ENCODE measurements at places on chromosomes 12 and 14. TPM values are rescaled to one million over a fixed set of nuclear protein-coding genes. Genes with fewer than 3 reads are reported as not detected.

The PZP gene
- total RNA-seq = not detected

The CPNE6 gene
- total RNA-seq = not detected

The EML1 gene
- not detected for total RNA-seq

The TMEM229B gene
- 9.1 TPM for total RNA-seq

The PAPLN gene
- total RNA-seq = 0.14 TPM

The PSMA3 gene
- total RNA-seq = 104 TPM

The OTX2 gene
- not detected for total RNA-seq

DNA sequence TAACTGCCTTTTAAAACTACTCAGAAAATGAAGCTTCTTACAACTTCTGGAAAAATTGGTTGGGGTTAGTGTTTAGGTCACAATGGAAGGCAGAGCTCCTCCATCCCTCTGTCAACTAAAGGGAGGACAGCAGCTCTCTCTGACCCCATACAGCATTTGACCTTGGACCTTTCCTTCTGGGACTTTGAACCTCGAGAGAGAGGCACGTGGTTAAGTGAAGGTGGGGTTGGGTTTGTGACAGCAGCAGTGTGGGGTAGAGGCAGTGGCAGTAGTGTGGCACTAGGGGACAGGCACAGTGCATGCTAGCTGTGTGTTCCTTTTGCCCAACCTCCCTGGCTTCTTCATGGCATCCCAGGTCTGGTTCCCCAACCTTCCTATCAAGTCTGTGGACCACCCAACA is 9.4 kb upstream of the C12orf75 start:
- no peaks in the 10 kb centered on the region for H3K4me1 ChIP-seq
- no peaks in the 10 kb centered on the region for H3K36me3 ChIP-seq
- H3K27ac ChIP-seq = no peak overlapping the region
- no peaks in the 10 kb centered on the region for H3K27me3 ChIP-seq
- no peak for DNase-seq

DNA sequence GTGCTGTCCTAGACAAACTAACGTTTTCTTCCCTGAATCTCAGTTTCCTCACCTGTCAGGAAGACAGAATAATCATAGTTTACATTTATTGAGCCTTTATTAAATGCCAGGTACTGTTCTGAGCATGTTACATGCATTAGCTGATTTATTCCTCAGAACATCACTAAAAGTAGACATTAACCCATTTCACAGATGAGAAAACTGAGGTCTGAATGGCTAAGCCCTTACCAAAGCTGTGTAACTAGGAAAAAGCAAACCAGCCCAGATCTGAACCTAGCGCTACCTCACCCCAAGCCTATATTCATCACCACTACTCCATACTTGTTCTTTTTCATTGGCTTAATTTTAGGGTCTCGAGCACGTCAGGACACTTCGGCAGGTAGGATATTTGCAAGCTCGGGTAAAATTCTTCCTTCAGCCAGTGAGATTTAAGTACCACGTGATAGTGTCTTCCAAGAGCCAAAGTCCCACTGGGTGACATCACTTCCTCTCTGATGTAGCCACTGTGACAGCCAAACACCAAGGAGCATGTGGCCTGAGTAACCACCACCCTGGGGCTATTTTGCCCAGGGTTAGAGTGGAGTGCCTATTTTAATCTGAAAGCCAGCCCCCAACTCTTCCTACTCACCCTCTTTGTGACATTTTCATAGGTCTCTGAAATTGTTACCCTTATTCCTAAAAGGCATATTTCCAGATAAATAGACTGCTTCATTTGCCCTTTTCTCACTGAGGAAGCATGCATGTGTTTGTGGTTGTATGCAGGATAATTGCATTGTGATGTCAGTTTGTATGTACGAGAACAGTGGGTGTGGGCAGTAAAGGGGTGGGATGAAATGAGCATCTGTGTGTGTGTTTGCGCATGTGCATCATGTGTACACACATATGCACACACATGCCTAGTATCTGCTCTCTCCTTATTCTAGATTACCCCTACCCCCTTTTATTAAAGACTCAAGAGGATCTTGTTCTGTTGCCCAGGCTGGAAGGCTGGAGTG is 62.2 kb upstream of the WSCD2 start:
- no peaks in the 10 kb centered on the region for H3K27me3 ChIP-seq
- no peak overlapping the region for H3K27ac ChIP-seq
- no peaks in the 10 kb centered on the region for H3K36me3 ChIP-seq
- H3K4me3 ChIP-seq = no peak overlapping the region

- H3K36me3 ChIP-seq = no peaks in the 10 kb centered on the region
- no peaks in the 10 kb centered on the region for H3K27me3 ChIP-seq
- no peaks in the 10 kb centered on the region for H3K4me1 ChIP-seq
- no peak overlapping the region for H3K4me3 ChIP-seq
Observed at GRCh38 chr12:110224379-110225304, 56.4 kb upstream of the ATP2A2 start.

DNA sequence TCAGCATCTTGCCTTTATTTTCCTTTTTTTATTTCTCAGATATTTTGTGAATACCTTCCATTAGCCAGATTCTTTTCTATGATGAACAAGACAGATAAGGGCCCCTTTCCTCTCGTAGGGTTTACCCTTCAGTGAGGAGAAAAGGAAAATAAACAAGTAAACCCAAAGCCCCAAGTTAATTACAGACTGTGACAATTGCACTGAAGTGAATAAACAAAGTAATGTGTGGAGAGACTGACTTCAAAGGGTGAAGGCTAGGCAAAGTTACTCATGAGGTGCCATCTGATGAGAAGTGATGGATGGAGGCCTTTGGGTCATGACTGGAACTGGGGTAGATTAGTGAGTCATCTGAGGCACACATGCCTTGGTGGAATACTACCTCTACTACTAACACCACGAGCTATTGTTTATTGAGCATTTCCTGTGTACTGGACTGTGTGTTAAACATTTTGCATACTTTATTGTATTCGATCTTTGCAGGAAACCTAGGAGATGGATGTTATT is 143.4 kb upstream of the PRICKLE1 start:
- DNase-seq = no peak
- H3K4me3 ChIP-seq = no peak overlapping the region
- H3K4me1 ChIP-seq = no peaks in the 10 kb centered on the region
- H3K36me3 ChIP-seq = no peaks in the 10 kb centered on the region
- no peak overlapping the region for H3K27ac ChIP-seq
- no peaks in the 10 kb centered on the region for H3K27me3 ChIP-seq

DNA sequence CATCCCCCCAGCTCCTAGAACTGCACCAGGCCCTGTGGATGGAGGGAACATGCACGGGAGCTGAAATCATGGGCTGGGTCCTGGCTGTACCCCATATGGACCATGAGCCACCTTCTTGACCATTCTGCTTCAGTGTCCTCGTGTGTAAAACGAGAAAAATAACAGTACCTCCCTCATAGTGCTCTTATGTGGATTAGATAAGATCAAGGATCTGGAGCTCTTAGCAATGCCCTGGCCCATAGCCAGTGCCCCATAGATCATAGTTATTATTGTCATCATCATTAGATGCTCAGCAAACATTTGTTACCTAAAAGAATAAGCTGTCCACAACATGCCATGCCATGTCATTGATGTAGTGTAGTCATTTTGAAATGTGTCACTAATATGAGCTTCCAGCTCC is 71.3 kb downstream of the SYNE3 start:
- no peaks in the 10 kb centered on the region for H3K27me3 ChIP-seq
- H3K4me3 ChIP-seq = no peak overlapping the region
- peak overlapping the region; percentile 4 for H3K27ac ChIP-seq
- H3K4me1 ChIP-seq = peaks cover 8% of the 10 kb centered on the region

DNA sequence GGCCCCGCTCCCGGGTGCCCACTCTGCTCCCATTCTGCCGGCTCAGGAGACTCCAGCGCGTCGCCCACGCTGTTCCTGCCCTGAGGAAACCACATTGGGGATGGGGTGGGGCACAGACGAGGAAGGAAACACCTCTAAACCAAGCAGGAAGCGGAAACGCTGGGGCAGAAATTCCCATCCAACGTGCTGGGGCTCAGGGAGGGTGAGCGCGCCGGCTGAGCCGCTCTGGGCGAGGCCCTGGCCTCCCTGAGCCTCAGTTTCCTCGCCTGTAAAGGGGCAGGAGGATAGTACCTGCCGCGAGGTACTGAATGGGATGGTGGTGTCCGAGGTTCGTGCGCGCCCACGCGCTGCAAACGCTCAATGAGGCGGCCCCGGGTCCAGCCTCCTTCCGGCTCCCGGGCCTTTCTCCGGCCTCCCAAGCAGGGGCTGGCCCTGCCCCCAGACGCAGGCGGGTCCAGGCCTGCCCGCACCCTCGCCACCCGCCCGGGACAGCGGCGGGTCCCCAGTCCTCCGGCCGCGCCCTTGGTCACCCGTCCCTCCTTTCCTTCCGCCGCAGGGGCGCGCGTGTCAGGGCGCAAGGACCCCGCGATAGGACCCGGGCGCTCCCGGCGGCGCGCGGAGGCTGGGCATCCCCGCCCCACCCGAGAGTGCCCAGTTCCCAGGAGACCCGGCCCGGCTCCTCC is 673 bp downstream of the BEGAIN start:
- H3K4me3 ChIP-seq = peak overlapping the region; percentile 49
- H3K36me3 ChIP-seq = no peaks in the 10 kb centered on the region
- H3K4me1 ChIP-seq = peaks cover 16% of the 10 kb centered on the region
- no peak for DNase-seq
- H3K27me3 ChIP-seq = peaks cover 11% of the 10 kb centered on the region
- H3K27ac ChIP-seq = no peak overlapping the region

- H3K27ac ChIP-seq = no peak overlapping the region
- peaks cover 22% of the 10 kb centered on the region for H3K36me3 ChIP-seq
- no peak overlapping the region for H3K4me3 ChIP-seq
- H3K27me3 ChIP-seq = no peaks in the 10 kb centered on the region
- no peak for DNase-seq
Observed at GRCh38 chr12:76446090-76446489, 97.9 kb upstream of the BBS10 start.

DNA sequence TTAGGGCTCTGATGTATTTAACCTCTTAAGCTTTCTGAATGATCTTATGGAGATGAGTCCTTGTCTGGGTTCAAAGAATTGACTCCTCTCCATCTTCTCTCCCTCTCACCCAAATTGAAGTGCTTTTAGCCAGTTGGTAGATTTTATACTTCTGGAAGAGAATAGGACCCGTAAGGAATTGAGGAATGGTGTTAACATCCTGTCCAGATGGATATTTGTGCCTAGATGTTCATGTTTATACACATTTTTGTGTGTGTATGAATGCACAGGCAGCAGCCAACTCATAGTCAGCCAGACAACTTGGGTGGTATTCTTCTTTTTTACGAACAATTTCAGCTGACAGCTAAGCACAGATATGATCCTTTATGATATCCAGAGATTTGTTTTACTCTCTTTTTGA is 449.6 kb upstream of the RGS6 start:
- H3K27ac ChIP-seq = no peak overlapping the region
- H3K4me1 ChIP-seq = peaks cover 5% of the 10 kb centered on the region
- peaks cover 4% of the 10 kb centered on the region for H3K36me3 ChIP-seq
- H3K4me3 ChIP-seq = no peak overlapping the region
- no peak for DNase-seq
- H3K27me3 ChIP-seq = no peaks in the 10 kb centered on the region

DNA sequence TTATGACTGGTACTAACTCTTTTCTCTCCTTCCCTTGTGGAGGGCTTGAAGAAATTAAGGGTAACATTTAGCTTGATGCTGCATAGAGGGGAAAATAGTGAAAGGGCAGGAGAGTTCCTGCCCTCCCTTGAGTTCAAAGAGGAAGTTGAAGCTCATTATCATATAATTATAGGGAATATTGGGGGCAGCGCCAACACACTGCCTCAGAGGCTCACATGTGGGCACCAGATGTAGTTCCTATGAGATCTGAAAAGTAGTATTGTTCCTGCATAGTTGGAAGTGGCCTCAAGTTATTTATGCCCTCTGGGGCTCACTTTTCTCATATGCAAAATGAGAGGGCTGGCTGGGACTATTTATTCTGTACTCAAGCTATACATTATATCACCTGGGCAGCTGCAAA is 33.0 kb upstream of the FGF23 start:
- no peak overlapping the region for H3K4me3 ChIP-seq
- H3K4me1 ChIP-seq = peaks cover 5% of the 10 kb centered on the region
- DNase-seq = no peak
- H3K27ac ChIP-seq = no peak overlapping the region

- no peaks in the 10 kb centered on the region for H3K36me3 ChIP-seq
- H3K4me1 ChIP-seq = peaks cover 13% of the 10 kb centered on the region
- no peak overlapping the region for H3K4me3 ChIP-seq
- no peak for DNase-seq
- H3K27ac ChIP-seq = no peak overlapping the region
- no peaks in the 10 kb centered on the region for H3K27me3 ChIP-seq
Observed at GRCh38 chr12:112752303-112752702, 39.2 kb upstream of the RPH3A start.

GRCh38 chr12:101809208-101809607 is 21.6 kb downstream of the GNPTAB start:
- no peak for DNase-seq
- H3K36me3 ChIP-seq = no peaks in the 10 kb centered on the region
- no peak overlapping the region for H3K4me3 ChIP-seq
- no peak overlapping the region for H3K27ac ChIP-seq
- no peaks in the 10 kb centered on the region for H3K27me3 ChIP-seq

DNA sequence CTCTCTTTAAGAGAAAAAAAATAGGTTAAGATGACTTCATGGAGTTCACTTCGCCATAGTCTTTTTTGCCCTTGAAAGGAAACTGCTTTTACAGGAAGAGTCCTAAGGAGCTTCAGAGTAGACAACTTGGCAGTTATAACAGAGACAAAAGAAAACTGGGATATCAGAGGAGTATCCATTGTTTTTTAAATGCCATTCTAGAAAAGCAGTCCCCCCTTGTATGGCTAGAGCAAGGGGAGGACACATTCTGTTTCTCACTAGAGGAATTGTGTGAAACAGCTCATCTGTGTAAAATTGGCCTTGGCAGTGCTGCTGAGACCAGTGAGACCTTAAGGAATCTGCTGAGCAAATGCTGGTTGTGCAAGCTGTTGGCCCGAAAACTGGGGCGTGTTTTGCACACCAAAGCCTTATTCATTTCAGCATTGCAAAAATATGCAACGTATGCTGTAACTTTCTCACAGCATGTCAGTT is 128.0 kb downstream of the GPR135 start:
- H3K27me3 ChIP-seq = no peaks in the 10 kb centered on the region
- no peak overlapping the region for H3K27ac ChIP-seq
- no peak overlapping the region for H3K4me3 ChIP-seq

DNA sequence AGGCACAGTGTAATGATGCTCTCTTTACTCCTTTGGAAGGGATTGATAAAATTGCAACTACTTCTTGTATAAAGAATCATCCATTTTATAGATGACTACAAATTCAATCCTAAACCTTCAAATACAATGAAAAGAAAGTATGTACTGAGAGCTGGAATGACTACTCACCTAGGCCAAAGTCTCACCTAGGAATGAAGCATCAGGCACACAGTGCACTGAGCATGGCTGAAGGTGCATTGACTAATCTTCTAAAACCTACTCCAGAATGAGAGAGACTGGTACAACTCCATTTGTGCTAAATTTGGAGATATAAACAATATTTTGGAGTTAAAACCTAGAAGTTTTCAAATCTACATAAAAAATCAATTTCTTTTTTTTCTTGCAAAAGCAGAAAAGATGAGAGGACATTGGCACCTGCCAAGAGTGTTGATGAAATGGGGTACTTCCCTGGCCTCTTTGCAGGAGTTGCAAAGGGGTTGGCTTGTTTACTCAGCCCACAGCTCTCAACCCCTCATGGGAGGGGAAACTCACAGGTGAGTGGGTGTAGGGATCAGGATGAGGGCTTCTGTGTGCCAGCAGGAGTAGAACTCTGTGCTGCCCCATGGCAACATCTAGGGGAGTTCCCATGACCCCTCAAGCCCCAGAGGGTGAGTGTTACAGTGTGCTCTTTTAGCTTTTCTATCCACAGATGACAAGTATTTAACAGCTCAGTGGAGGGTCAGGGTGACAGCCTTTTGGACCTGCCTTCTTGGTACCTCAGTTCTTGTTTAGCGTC is 31.3 kb downstream of the CLECL1 start:
- H3K4me1 ChIP-seq = peaks cover 23% of the 10 kb centered on the region
- H3K27ac ChIP-seq = peak overlapping the region; percentile 77
- no peak for DNase-seq
- peak overlapping the region; percentile 27 for H3K4me3 ChIP-seq
- H3K27me3 ChIP-seq = no peaks in the 10 kb centered on the region
- peaks cover 2% of the 10 kb centered on the region for H3K36me3 ChIP-seq

All from CD4-positive, alpha-beta T cell (primary cell).